ENCODE measurements at places on chromosomes 5 and 9.
A peak's percentile ranks its signal among the peaks of the same experiment; 100 is the strongest.

- DNase-seq, result no peak
Observed at GRCh38 chr5:96312383-96312782, 120.7 kb downstream of the PCSK1 start.

DNA sequence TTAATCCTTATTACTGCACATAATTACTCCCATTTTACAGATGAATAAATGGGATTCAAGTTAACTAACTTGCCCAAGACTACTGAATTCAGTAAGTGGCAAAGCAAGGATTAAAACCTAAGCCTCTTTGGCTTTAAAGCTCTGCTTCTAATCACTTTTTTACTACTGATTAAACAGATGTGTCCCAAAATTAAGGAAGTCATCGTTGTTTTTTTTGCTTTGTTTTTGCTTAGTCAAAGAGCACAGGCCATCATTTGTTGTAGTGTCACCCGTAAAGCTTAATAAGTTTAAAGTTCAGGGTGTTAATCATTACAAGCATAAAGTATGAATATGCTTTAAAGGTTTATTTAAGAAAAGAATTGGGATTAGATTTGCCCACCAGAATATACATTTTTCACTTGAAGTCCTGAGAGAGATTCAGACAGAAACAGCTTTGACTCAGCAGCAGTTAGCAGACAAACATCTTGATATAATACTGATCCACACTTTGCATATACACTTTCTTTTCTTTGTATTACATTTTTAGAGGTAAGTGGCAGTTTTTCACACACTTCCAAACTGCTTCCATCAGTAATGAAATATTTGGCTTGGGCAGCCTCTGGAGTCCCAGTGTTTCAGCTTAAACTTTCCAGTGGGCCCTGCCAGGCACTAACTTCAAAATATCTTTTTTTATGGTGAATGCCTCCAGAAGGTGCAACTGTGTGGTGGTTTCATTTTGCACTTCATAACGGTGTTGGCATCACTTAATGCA is 52.7 kb downstream of the PIK3R1 start:
- DNase-seq, result no peak

- no peak for DNase-seq
Observed at GRCh38 chr9:105178076-105178475, 66.4 kb upstream of the SLC44A1 start.

GRCh38 chr5:67377631-67378030 is 181.0 kb upstream of the CD180 start:
- no peak for DNase-seq

GRCh38 chr9:35798658-35799374 is 7.4 kb downstream of the NPR2 start:
- DNase-seq, result no peak

DNA sequence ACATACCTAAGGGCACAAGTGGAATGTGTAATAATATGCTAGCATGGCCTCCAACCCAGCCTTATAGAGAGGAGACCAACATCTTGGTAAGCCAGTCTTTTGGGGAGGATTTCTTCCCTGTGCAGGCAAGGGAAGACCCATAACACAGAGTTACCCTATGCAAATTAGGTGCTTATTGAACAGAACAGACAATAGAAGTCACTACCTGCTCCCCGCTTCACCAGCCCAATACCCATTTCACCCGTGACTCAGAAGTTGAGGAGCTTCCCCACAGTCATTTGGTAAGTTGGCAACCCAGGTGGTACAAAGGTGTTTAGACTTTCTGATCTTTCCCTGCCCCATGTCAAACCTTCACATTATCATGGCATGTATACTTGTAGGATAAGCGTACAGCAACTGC is 44.6 kb downstream of the AOPEP start:
- DNase-seq, result no peak

DNA sequence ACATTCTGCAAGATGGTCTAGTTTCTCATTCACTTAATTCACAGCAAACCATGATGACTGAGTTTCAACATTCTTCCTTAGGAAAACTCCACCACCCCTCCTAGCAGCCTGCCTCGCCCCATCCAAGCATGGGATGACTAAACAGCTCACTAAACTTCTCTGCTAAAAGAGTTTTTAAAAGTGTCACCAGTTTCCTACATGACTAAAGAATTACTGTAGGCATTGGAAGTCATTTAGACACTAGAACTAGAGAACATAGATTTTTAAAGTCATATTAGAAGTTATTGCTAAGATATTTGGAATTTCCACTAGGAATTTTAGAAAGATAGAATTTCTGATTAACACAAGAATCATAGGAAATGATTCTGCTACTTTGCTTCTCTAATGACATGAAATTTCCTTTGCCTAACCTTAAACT is 5.5 kb upstream of the ESM1 start:
- no peak for DNase-seq

- DNase-seq, result no peak
Observed at GRCh38 chr9:120040896-120041295, 539.1 kb downstream of the CDK5RAP2 start.

- no peak for DNase-seq
Observed at GRCh38 chr9:33340186-33340585, 49.9 kb downstream of the NFX1 start.

GRCh38 chr5:95838556-95838955 is 16.0 kb upstream of the GLRX start:
- DNase-seq, result no peak

- peak; percentile 39 for DNase-seq
Observed at GRCh38 chr9:128340691-128341434, 536 bp downstream of the SLC27A4 start.

DNA sequence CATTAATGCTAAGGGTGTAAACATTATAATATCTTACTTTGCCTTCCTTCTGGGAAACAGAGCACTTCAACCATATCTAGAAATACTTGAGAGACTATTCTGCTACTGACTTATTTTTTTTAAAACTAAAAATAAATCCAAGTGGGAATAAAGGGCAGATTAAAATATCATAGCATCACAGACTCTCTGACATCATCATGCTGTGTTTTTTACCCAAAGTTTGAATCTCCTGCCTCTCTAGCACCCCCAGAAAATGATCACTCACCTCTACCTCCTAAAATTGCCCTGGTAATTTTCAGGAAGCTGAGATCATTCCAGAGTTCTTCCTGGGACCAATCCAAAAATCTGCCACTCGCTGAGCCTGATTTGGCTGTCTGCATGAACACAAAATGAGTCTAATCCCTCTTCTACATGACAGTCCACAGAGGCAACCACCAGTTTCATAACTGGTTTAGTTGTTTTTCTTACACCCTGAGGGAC is 813.8 kb upstream of the DMAC1 start:
- no peak for DNase-seq

DNA sequence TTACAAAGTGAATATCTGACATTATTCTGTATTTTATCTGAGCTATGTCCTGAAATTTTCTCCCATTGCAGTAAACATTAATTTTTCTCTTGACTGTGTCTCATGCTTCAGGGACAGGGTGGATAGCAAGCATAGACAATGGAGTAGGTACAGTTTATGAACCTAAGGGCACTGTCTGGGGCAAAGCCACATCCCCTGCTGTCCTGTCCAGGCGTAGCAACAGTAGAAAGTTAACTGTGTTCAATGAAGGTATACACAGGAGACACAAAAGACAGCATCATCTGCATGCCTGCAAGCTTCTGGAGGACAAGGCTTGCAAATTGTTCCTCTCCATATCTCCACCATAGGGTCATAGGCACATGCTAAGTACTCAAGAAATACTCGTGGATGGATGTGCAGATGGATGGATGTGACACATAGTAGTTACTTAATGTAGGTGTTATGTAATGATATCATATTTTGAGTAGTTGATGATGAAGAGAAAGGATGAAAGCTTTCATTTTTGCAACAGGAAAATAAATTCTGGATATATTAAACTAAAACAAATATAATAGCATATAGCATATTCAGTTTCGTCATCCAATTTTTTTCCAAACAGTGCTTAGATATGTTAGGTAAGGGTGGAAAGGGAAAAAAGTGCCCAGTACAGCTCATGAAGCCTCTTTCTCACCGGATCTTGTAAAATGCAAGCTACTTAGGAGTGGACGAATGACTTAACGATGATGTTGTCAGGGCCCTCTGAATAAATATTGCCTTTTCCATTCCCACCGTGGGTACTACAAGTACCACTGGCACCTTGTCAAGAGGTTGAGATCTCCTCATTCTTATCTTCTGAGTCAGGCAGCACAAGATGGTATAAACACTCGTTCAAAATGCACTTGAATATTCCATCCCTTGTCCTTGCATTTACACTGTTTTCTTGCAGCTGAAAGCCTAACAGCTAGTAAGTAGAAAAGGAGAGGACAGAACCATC is 19.9 kb upstream of the ZSWIM6 start:
- no peak for DNase-seq

DNA sequence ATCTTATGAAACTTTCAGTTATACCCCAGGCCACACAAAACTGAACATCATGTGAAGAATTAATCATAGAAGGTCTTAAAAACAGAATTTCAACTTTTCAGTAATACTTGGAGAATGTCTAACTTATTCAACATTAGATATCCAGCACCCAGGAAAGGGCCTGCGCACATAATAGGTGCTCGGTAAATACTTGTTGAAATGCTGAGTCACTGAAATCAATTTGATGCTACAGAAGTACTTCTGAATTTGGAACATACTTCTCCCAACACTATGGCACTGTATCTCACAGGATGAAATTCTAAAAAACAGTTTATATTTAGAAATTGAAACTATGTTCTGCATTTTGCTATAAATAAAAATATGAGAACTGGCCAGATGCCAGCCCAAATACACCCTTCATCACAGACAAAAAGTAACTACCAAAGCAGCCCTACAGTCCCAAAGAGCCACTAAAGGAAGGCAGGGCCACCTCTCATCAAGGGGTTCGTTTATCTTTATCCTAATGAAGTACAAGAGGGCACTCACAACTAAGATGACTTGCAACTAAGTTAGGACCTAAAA is 26.5 kb downstream of the MRPS27 start:
- DNase-seq, result no peak

DNA sequence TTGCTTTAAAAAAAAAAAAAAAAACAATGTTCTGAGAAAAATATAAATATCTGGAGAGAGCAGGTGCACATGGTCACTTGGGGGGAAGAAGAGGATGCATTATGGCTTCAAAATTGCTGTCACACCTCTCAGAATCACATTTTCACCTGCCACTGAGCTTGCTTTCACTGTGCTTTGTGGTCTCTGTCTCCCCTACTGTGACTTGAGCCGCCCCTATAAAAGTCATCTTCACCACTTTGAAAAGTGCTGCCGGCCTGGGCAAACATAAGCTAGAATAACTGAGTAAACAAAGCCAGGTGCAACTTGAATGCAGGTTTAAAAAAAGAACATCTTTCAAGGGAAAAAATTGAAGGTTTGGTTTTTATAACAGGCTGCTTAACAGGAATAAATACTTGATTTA is 368.1 kb upstream of the GRIA1 start:
- DNase-seq, result no peak

GRCh38 chr9:134708672-134709038 is 67.1 kb downstream of the COL5A1 start:
- no peak for DNase-seq

- no peak for DNase-seq
Observed at GRCh38 chr5:111411301-111411700, 101.0 kb downstream of the STARD4 start.

DNA sequence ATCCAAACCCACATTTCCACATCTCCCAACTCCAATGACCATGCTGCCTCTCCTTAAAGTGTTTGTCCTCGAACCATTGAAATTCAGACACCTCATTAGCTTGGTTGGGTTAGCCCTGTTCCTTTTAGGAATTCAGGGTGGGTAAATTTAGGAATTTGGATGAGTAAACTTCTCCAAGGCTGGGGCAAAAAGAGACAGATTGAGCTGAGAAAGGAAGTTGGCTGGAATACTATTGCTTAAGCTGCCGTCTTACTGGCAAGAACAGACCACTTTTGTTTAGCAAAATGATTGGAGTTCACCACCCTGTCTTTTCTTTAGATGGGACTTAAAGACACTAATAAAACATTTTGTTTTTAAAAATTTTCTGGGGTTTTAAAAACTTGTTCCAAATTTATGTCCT is 143.6 kb upstream of the GDNF start:
- no peak for DNase-seq

GRCh38 chr5:141521244-141521781 is 32.4 kb downstream of the PCDHGC5 start:
- no peak for DNase-seq

DNA sequence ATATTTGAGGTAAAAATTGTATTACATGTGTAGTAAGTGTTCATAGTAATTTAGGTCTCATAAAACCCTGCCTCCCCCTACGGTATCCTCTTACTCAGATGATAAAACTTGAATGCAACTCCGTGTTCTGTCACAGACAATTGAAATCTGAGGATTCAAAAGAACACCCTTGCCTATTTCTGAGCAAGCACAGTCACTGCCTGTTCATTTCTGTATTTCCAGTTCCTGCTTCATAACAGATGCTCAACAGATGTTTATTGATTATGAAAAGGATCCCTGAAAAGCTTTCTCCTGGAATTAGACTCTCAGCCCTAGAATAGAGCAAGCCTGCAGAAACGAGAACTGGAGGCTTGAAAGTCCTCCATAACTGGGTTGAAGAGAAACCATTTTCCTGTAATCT is 144.1 kb upstream of the SPEF2 start:
- DNase-seq, result no peak

DNA sequence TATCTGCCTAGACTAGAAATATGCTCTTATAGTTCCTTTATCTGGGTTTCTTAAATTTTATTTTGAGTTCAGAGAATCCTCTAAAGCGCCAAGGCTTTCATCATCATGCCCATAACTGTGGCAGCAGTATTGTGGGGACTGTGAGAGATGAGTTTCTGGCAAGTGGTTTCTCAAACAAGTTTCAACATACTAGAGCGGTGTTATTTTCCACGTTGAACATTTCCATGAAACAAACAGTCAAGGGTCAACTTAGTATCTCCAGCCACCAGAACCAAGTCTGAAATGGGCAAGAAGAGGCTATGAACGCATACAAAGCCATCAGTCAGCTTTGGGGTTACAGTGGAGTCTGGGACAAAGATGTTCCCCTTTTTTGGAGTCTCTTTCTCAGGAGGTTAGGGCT is 40.3 kb downstream of the SERINC5 start:
- no peak for DNase-seq

DNA sequence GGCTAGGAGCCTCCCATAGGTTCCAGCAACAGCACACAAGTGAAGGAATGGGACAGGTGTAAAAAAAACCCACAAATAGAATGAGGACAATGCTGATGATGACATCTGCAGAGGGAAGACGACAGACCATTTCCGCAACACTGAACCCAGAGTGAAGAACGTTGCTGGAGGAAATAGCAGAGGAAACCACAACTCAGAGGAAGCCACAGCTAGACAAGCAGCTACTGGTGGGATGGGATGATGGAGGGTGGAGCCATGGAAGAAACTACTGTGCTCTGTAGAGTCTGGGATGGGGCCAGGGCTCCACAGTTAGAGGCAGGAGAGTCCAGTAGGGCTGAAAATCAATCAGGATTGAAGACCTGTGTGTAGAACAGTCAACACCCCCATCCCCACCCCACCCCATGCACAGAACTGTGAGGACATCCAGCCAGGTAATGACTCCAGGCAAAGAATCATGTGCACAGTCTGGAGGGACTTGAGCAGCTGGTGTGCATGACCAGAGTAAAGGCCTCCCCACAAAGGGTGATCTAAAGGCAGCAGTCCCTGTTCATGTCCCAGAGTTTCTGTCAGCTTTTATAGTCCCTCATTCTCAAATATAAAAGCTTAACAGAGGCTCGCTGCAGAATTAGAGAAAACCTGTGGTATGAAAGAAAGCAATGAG is 65.2 kb upstream of the SPIN1 start:
- DNase-seq, result peak; percentile 33
